ENCODE measurements at places on chromosomes 4 and X.

GRCh38 chr4:124025428-124025827 lies 628.8 kb downstream of the SPRY1 start:
- DNase-seq: no peak

GRCh38 chrX:57952320-57952678 lies 42.0 kb upstream of the ZXDA start:
- DNase-seq: no peak

DNA sequence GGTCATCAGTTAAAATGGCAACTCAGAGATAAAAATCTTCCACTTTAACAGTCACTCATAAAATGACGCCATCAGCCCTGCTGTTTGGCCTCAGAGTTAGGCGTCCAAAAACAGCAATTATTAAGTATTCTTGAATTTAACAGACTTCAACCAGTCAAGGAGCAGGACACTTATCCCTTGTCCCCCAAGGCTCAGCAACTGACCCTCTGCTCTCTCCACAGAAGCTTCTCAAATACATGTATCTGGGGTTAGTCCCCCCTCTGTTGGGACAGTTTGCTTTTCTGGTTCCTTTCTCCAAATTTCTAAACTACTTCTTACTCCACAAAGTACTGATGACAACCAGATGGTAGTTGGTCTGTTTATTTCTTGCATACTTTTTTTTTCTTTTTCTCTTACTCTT lies 54.4 kb downstream of the SOD3 start:
- DNase-seq: no peak

- DNase-seq: no peak
Measured at GRCh38 chrX:55796496-55796895, 78.9 kb downstream of the RRAGB start.

- peak; percentile 85 for DNase-seq
Measured at GRCh38 chrX:110944751-110945675, 149.4 kb upstream of the CHRDL1 start.

DNA sequence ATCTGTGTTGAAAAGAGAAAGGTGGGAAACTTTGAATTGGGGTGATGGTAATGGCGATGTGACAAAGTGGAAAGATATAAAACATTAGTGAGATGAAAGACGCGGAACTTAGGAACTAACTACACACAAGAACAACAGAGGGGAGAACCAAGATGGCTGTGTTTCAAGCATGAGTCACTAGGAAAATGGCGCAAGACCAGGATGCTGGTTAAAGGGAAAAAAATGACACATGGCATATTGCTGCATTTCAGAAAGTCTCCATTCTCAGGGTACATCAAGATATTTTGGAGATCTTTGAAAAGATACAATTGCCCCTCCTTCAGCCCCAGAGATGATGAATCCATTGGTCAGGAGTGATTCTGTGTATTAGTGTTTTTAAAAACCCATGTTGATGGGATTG lies 164.4 kb downstream of the FBXO8 start:
- DNase-seq: no peak

GRCh38 chrX:103446665-103447302 lies 70.4 kb downstream of the BEX3 start:
- DNase-seq: no peak

DNA sequence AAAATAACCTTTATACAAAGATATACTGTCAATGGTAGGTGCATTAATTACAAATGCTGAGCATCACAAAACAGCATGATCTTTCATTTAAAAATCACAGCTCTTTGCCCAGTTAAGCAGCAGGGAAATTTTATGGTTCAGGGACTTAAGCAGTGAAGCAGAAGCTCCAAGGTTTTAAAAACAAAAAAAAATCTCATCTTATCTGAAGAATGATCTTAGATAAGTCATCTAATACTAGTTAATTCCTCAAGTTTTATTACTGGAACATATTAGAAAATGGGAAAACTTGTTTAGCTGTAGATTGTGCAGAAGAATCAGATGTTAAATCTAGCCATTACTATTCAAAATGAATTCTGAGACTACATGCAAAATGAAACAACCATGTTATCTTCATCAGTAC lies 289.9 kb downstream of the GASK1B start:
- no peak for DNase-seq

DNA sequence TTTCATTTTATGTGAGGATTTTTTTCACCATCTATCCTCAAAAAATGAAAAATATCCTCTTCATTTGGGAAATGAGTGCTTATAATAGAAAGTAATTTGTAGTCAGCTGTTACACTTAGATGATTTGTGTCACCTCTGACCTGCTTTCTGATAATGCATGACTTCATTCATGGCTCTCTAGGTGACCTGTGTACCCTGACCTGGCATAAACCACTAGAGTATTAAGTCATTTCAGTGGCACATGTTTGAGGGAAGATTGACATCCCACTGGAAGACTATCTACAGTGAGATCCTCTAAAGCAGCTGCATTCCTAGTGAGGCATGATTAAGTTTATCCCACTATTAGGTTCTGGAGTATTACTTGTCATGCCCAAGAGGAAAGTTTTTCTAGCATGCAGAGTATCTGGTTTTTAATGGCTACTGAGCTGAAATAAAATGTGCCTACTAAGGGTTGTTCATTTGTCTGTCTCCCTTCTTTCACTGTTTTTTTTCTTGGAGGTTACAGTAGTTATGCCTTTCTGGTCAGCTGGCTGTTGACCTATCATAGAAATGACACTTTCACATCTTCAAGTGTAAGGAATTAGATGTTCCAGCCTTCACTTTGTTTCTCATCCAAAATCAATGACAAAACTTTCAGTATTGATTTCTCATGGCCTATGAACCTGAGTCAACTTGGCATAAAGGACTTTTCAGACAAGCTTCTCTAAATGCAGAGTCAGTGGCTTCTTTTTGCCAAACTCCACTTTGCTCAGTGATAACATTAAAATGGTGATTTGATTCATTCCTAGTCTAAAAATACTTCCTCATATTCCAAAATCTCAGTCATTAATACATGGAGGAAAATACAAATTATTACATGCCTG lies 33.1 kb downstream of the TET2 start:
- DNase-seq: no peak

GRCh38 chr4:66577922-66578321 lies 907.6 kb upstream of the EPHA5 start:
- no peak for DNase-seq
